ENCODE measurements at places on chromosomes 2 and 18. TPM values are rescaled to one million over a fixed set of nuclear protein-coding genes. Genes with fewer than 3 reads are reported as not detected.

The RAX gene
- total RNA-seq, result not detected

The KLHL41 gene
- total RNA-seq, result not detected

The GKN2 gene
- total RNA-seq, result not detected

The ZNF532 gene
- 21.9 TPM for total RNA-seq

The TEX44 gene
- total RNA-seq, result not detected

The DNAH7 gene
- 0.06 TPM for total RNA-seq

The PNPT1 gene
- 51.7 TPM for total RNA-seq

The D2HGDH gene
- total RNA-seq, result 50.7 TPM

- DNase-seq, result no peak
Observed at GRCh38 chr2:152506843-152507242, 171.9 kb downstream of the FMNL2 start.

DNA sequence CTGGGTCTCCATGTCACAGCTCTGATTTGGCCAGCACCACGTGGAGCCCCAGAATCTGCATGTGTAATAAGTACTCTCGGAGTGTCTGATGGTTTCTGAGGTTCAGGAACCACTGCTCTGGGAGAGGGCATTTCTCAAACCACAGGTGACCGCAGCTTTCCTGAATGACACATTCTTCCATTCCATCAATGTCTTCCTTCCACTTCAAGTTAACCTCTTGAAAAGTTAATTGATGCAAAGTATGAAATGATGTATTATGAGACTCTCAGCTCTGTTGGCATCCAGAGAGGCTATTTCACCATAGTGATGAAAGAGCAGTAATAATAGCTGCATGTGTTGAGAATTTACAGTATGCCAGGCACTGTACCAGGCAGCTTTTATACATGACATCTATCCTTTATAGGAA is 61.3 kb upstream of the CRIM1 start:
- DNase-seq, result no peak

DNA sequence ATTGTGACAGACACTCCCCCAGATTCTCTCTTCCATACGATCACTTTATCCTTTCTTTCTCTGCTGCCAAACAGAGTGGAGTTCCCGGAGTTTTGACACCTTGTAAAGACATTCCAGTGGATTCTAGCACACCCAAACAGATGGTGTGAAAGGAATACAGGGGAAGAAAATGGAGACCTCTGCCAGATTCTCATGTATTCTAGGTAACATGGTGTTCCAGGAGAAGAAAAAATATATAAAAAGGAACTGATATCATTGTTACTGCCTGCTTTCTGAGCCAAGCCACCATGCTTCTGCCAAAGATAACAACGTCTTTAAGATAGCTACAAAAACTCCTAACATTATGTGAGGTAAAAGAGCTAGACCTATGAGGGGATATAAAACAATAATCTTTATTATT is 136.5 kb downstream of the TXNL1 start:
- DNase-seq, result peak; percentile 63

- no peak for DNase-seq
Observed at GRCh38 chr2:101763496-101764333, 66.2 kb downstream of the MAP4K4 start.

DNA sequence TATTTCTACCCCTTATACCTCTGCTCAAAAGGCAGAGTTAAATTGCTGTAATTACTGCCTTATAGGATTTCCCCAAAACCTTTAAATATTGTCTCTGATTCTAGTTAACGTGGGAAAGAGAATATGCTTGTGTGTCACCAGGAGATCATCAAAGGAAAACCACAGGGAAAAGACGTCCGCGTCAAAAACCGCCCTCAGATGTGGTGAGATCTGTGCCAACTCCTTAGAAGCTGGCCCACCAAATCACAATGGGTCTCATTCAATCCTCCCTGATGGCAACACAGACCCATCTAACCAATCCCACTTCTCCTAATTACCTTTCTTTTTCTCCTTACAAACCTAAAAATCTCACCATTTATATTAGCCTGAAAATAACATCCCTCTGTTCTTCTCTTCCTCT is 25.4 kb downstream of the VPS54 start:
- no peak for DNase-seq

DNA sequence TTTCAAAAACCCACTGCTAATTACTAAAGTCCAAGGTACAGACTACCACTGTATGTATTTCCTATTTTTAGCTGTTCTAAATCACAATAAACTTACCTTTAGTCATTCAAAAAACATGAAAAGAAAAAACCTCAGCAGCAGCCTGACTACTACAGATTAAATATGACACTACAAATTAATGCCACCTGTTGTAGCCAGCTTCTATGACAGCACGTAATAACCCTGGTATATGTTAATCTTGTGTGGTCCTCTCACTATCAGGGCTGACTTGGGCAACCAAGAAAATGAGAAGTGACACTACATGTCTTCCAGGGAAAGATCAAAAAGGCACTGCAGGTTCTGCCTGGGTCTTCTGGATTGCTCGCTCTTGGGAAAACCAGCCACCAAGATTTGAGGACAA is 90.6 kb upstream of the FAM124B start:
- DNase-seq, result no peak

All from G401 (cell line).